ENCODE measurements at places on chromosomes 13 and 19.

DNA sequence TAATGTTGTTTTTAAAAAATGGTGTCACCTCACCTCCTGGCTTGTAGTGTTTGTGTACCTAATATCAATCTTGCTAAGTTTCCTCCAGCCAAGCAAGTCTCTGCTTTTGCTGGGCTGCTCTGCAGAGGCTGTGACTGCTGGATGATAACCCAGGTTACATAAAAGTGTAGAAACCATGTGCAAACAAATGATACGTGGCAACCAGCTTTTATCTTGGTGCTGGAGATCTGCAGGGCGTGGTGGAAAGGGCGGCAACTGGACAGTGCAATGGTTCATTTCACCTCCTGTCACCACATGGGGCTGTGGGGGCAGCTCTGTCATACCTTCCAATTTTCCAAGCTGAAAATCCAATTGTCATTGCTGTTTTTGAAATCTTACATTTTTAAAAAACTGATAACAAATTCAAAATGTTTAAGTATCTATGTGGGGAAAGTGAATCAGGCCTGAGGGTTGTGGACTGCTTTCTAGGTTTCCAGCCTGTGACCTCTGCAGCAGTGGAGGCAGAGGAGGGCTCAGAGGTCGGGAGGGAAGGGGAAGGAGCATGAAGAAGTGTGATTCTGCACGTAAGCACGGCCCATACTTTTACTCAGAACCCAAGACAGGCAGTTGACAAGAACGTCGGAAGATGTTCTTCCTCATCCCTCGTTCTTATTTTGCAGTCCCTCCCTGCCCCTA lies 9.7 kb downstream of the GPR42 start:
- peak; percentile 14 for DNase-seq

- DNase-seq, result no peak
Measured at GRCh38 chr19:43674183-43674582, 4.2 kb upstream of the PLAUR start.

DNA sequence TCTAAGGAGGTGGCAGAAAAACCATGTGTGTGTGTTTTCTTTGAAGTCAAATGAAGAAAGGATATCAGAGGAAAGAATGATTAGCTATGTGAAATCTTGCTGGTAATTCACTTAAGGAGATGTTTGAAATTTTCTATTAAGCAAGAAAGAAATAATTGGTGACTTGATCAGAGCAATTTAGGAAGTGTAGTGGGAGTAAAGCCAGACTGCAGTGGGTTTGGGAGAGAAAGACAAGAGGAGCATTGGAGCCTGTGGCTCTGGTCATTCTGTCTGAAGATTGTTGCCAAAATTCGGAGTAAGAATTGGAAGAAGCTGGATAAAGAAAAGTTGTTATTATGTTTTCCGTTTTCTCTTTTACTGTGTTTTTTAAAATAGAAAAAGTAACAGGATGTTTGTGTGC lies 640.5 kb downstream of the GPC5 start:
- DNase-seq, result no peak

- no peak for DNase-seq
Measured at GRCh38 chr13:33051632-33052031, 35.4 kb downstream of the KL start.

- DNase-seq, result no peak
Measured at GRCh38 chr13:51590971-51591627, 6.8 kb downstream of the WDFY2 start.

- DNase-seq, result no peak
Measured at GRCh38 chr13:21218351-21219035, 42.0 kb downstream of the MRPL57 start.
